Esophagus mucosa (tissue), 1 donor: ENCODE measurements at places on chromosomes 3 and 15.
A peak's percentile ranks its signal among the peaks of the same experiment; 100 is the strongest.

GRCh38 chr3:5112043-5112442 lies 10.0 kb upstream of the ARL8B start:
- ATAC-seq, result no peak

DNA sequence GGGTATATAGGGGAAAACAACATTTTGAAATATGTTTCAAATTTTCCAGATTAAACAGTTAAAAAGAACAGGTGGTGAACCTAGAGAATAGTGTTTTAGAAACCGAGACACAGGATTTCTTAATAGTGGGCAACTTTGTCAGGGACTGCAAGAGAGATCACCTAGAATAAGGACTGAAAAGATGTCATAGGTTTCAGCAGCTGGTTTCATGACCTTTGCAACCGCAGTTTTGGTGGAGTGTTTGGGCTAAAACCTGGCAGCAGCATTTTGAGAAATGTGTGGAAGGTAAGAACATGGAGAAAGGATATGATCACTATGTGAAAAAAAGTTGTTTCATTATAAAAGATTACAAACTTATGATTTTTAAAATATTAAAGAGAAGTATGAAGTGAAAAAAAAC lies 34.9 kb downstream of the PRKCI start:
- ATAC-seq, result no peak

DNA sequence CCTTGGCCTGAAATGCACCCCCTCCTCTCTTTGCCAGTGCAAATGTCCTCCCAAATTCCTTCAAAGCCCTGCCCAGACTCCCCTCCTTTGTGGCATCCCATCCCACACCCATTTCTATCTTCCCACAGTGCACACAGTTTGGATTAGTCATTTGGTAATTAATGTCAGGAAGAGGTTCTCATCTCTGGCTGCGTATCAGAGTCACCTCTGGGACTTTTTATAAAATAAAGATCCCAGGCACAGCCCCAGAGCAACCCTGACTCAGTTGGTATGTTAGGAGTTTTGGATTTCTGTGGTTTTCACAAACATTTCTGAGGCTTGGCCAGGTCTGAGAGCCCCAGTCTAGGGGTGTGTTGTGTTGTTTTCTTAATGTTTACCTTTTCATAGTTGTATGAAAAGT lies 41.6 kb downstream of the C3orf20 start:
- ATAC-seq, result no peak

- no peak for ATAC-seq
Observed at GRCh38 chr3:137511655-137512054, 252.5 kb upstream of the SOX14 start.

DNA sequence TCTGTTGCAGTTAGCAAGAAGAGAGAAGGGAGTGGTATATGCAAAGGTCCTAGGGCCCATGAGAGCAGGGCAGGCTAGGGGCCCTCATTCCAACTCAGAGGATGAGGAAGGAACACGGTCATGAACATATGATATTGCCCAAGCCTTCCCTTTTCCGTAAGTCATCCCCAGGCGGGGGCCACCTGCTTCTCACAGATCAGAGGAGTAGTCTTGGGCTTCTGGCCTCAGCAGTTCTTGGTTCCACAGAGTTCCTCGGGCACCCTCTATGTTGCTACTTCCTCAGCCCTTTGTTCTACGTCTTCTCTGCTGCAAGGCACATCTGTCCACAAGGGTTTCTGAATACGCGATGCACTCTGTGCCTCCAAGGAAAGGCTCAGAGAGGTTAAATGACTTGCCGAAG lies 25.3 kb downstream of the EPHB3 start:
- no peak for ATAC-seq

- no peak for ATAC-seq
Observed at GRCh38 chr15:66586155-66586976, 20.6 kb upstream of the LCTL start.

GRCh38 chr3:59300733-59301132 lies 250.9 kb upstream of the CFAP20DC start:
- ATAC-seq, result peak; percentile 83

DNA sequence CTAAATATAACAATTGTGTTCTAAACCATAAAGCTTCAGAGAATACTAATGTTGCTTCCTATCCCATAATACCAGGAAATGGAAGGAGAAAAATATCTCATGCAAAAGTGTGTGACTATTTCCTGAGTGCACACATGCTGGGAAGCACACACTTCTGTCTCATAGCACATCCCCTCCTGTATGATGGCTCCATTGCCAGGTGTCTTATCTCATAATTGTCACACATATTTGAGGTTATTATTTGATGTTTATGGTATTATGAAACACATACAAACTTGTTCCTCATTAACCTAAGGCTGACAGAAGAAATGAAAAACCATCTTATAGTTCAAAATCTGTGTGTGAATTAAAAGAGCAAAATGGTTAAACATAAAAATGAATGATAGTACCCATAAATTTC lies 65.4 kb downstream of the SERP1 start:
- no peak for ATAC-seq

- ATAC-seq, result peak; percentile 46
Observed at GRCh38 chr3:195794708-195795107, 17.0 kb downstream of the MUC4 start.
